Thoracic aorta (tissue), 2 donors: ENCODE measurements at places on chromosomes 7 and 10. TPM values are rescaled to one million over a fixed set of nuclear protein-coding genes. Genes with fewer than 3 reads are reported as not detected.
A peak's percentile ranks its signal among the peaks of the same experiment; 100 is the strongest.

PRKCQ gene
- total RNA-seq = 0.41 TPM

GRCh38 chr10:25405871-25406270, 231.1 kb downstream of the GPR158 start:
- no peak overlapping the region for H3K27ac ChIP-seq
- DNase-seq = no peak
- no peak overlapping the region for H3K4me3 ChIP-seq
- H3K36me3 ChIP-seq = no peaks in the 10 kb centered on the region

GRCh38 chr7:32774541-32774951, 117.0 kb downstream of the KBTBD2 start:
- H3K4me1 ChIP-seq = no peaks in the 10 kb centered on the region
- no peak overlapping the region for H3K27ac ChIP-seq
- no peak overlapping the region for H3K4me3 ChIP-seq
- no peaks in the 10 kb centered on the region for H3K27me3 ChIP-seq

- H3K27me3 ChIP-seq = no peaks in the 10 kb centered on the region
- peaks cover 23% of the 10 kb centered on the region for H3K4me1 ChIP-seq
- no peak overlapping the region for H3K4me3 ChIP-seq
- DNase-seq = no peak
- peaks cover 8% of the 10 kb centered on the region for H3K36me3 ChIP-seq
- H3K27ac ChIP-seq = no peak overlapping the region
These were observed 6.1 kb downstream of the GPER1 start for GRCh38 chr7:1093916-1094508.

- peak overlapping the region; percentile 8 for H3K4me3 ChIP-seq
- no peaks in the 10 kb centered on the region for H3K27me3 ChIP-seq
- no peaks in the 10 kb centered on the region for H3K36me3 ChIP-seq
- peaks cover 38% of the 10 kb centered on the region for H3K4me1 ChIP-seq
These were observed 309.5 kb upstream of the NPVF start for GRCh38 chr7:25537662-25538375.

GRCh38 chr7:116762971-116763370, 91.0 kb downstream of the MET start:
- H3K4me3 ChIP-seq = no peak overlapping the region
- H3K27ac ChIP-seq = no peak overlapping the region
- H3K36me3 ChIP-seq = no peaks in the 10 kb centered on the region
- H3K27me3 ChIP-seq = no peaks in the 10 kb centered on the region
- no peaks in the 10 kb centered on the region for H3K4me1 ChIP-seq

DNA sequence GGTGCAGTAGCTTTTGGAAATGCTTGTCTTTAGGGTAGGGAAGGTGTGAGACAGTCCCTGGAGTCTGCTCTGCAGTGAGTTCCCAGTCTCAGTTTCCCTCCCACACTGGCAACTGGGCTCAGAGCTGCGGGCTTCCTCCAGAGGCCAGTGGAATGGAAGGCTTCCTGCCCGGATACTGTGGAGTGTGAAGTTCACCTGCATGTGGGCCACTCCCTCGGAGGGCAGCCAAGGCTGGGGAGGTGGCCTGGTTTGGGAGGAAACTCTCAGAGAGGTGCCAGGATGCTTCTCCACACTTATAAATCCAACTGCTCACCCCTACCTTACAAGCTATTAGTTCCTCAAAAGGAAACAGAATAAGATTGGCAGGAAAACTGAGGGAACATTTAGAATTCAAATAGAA, 18.1 kb upstream of the UBE2H start:
- no peaks in the 10 kb centered on the region for H3K27me3 ChIP-seq
- peaks cover 9% of the 10 kb centered on the region for H3K4me1 ChIP-seq
- no peak for DNase-seq

DNA sequence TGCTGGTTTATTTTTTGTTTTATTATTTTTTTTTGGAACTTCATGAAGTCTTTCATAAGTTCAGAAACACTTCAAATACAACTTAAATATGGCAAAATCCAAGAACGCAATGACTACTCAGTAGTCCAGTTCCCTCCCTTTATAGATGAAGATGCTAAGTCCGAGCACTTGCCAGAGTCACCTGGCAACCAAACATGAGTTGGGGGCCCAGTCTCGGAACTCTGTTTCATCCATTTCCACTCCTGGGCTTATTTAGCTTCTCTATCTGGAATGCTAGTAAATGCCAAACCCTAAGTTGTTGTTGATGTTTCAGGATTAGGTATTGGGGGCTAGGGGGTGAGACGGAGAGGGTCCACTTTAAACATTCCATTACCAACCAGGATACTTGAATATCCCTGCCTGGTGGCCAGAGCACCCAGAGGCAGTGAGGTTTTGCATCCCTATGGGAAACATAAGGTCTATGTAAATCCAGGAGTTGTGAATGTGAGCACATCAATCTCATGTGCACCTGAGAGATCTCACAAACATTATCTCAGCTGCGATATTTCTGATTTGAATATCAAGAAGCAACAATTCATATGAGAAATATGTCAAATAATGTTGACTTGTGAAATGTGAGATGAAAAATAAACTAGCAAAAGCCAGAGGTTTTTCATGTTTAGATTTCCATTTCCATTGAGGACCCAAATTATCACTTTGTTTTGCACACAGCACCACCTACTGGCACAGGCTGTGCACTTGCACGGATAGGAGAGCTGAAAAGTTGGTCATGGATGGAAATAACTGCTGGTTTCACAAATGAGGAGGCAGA, 129.3 kb downstream of the PKD1L1 start:
- no peak for DNase-seq
- no peak overlapping the region for H3K4me3 ChIP-seq
- H3K27ac ChIP-seq = no peak overlapping the region
- no peaks in the 10 kb centered on the region for H3K36me3 ChIP-seq
- no peaks in the 10 kb centered on the region for H3K27me3 ChIP-seq

GRCh38 chr7:87447116-87447635, 28.3 kb downstream of the ABCB4 start:
- H3K27me3 ChIP-seq = no peaks in the 10 kb centered on the region
- no peaks in the 10 kb centered on the region for H3K36me3 ChIP-seq
- H3K4me3 ChIP-seq = no peak overlapping the region
- DNase-seq = no peak
- no peak overlapping the region for H3K27ac ChIP-seq
- no peaks in the 10 kb centered on the region for H3K4me1 ChIP-seq

- no peak for DNase-seq
- H3K36me3 ChIP-seq = no peaks in the 10 kb centered on the region
- H3K4me3 ChIP-seq = no peak overlapping the region
- H3K4me1 ChIP-seq = peaks cover 12% of the 10 kb centered on the region
These were observed 3.8 kb downstream of the PDE1C start for GRCh38 chr7:32066441-32066840.

DNA sequence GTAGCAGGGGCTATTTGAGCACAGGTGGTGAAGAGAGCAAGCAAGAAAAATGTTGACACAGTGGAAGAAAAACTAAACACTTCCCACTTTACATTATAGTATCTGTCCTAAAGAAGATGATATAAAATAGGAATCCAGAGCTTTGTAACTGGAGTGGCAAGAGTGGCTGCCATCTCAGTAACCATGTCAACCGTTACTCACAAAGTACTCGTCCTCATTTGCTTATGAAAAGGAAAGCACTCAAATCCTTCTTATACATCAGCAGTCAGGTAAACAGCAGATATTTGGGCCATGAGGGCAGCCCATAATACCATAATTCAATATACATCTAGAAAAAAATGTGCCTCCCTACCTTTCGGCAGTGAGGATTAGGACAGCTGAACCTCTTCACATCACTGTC, 70.1 kb downstream of the RNF216 start:
- peaks cover 16% of the 10 kb centered on the region for H3K4me1 ChIP-seq
- peaks cover 60% of the 10 kb centered on the region for H3K36me3 ChIP-seq
- no peak for DNase-seq
- H3K27ac ChIP-seq = no peak overlapping the region

- H3K27me3 ChIP-seq = no peaks in the 10 kb centered on the region
- no peak overlapping the region for H3K4me3 ChIP-seq
- H3K36me3 ChIP-seq = no peaks in the 10 kb centered on the region
These were observed 196.8 kb upstream of the PDE1C start for GRCh38 chr7:32266932-32267475.

- DNase-seq = no peak
- H3K4me3 ChIP-seq = no peak overlapping the region
- H3K4me1 ChIP-seq = no peaks in the 10 kb centered on the region
- H3K27me3 ChIP-seq = no peaks in the 10 kb centered on the region
These were observed 349.9 kb downstream of the RPS24 start for GRCh38 chr10:78383378-78384048.

GRCh38 chr7:49613759-49614158, 159.7 kb upstream of the VWC2 start:
- no peak overlapping the region for H3K27ac ChIP-seq
- H3K4me3 ChIP-seq = no peak overlapping the region
- no peaks in the 10 kb centered on the region for H3K36me3 ChIP-seq
- no peaks in the 10 kb centered on the region for H3K27me3 ChIP-seq
- DNase-seq = no peak
- no peaks in the 10 kb centered on the region for H3K4me1 ChIP-seq

- no peaks in the 10 kb centered on the region for H3K4me1 ChIP-seq
- no peak overlapping the region for H3K4me3 ChIP-seq
- no peaks in the 10 kb centered on the region for H3K27me3 ChIP-seq
These were observed 116.1 kb downstream of the HIBADH start for GRCh38 chr7:27546610-27547009.
